ENCODE measurements at places on chromosomes 2 and 18.

- no peak for DNase-seq
These were observed 26.1 kb upstream of the SYT4 start for GRCh38 chr18:43303376-43303775.

GRCh38 chr2:129482626-129483025 is 496.8 kb upstream of the RAB6C start:
- no peak for DNase-seq

DNA sequence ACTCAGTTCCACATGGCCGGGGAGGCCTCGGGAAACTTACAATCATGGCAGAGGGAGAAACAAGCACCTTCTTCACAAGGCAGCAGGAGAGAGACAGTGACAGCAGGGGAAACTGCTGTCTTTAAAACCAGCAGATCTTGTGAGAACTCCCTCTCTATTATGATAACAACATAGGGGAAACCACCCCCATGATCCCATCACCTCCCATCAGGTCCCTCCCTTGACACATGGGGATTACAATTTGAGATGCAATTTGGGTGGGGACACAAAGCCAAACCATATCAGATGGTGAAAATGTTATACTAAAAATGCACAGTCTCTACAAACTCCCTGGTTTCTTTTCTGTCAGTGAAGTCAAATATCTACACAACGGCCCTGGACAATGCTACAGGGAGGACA is 9.2 kb downstream of the TMEM18 start:
- no peak for DNase-seq

DNA sequence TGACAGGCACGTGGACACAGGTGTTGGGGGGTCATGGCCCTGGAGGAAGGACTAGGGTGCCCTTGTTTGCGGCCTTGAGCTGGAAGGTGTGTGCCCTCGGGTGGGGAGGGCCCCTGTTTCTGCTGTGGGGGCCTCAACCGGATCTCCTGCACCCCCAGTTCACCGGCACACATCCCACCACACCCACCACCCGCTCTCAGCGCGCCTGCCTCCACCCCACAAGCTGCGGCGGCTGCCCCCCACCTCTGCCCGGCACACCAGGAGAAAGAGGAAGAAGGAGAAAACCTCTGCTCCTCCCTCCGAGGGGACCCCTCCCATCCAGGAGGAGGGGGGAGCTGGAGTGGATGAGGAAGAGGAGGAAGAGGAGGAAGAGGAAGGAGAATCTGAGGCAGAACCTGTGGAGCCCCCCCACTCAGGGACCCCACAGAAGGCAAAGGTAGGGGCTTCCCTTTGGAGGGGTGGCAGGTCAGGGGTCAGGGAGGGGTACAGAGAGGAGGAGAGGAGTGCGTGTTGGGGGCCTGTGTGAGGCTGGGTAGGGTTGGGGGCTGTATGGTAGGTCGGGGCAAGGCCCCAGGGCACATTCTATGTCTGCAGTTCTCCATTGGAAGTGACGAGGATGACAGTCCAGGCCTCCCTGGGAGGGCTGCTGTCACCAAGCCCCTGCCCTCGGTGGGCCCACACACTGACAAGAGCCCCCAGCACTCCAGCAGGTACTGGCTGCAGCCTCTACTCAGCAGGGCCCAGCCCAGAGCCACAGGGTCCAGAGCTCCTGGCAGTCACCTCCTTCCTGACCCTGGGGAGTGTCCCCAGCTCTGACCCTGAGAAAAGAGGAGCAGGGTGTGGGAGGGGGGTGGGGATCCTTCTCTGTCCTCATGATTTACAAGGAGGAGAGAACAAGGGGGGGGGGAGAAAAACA is 1.8 kb downstream of the SLC4A3 start:
- peak; percentile 9 for DNase-seq

- DNase-seq, result peak; percentile 4
These were observed 1.8 kb downstream of the KIF5C start for GRCh38 chr2:148876595-148877402.

Data from suppressor macrophage treated with lipopolysaccharide for 1 hour (primary cell).